ENCODE measurements at places on chromosomes 16 and 17.

DNA sequence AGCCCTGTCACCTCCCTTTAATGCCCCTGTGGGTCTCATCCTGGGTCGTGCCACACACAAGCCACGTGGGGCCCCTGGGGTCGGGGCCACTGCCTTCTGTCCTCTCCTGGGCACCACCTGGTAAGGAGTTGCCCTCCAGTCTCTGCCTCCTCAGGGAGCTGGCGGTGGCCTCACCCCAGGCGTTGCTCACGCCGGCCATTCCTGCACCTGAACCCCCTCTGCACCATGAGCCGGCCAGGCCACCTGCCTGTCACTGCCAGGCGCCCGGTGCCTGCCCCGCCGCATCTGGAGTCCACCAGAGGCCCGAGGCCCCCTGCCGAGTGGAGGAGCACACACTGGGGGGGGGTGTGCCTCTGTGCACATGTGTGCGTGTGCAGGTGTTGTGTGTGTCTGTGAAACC is 10.4 kb downstream of the NHERF2 start:
- no peak for DNase-seq

GRCh38 chr17:47225436-47225858 is 16.3 kb downstream of the MYL4 start:
- no peak for DNase-seq

GRCh38 chr17:30292286-30292858 is 628 bp upstream of the BLMH start:
- DNase-seq, result peak; percentile 66

DNA sequence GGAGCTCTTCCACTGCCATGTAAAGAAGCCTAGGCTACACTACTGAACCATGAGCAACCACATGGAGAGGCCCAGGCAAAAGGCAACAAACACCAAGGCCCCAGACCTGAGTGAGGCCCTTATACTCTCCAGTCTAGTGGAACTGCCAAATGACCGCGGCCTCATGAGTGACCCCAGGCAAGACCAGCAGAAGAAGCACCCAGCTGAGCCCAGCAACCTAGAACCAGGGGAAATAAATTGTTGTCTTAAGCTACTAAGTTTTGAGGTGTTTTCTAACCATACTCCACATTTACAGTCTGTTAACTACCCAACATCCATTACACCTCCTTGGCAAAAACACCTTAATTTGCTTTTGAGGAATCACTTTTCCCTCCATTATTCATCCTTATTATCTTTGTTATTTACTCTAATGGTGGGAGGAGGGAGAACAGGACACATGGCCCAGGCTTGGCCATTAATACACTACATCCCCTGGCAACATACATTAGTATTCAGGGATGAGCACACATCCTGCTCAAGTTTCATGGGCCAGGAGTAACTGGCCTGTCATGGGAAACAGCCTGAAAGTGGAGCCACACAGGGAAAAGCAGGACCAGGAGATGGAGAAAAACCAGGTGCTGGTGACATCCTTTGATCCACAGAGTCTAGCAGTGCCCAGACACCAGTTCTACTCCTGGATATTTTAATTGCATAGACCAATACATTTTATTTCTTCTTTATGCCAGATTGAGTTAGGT is 26.2 kb downstream of the SLC39A11 start:
- DNase-seq, result no peak

- no peak for DNase-seq
Observed at GRCh38 chr17:70078994-70079531, 4.0 kb downstream of the KCNJ16 start.

GRCh38 chr16:67663151-67663876 is 2.6 kb downstream of the PARD6A start:
- DNase-seq, result peak; percentile 72

- no peak for DNase-seq
Observed at GRCh38 chr16:4260360-4260759, 12.5 kb downstream of the TFAP4 start.

DNA sequence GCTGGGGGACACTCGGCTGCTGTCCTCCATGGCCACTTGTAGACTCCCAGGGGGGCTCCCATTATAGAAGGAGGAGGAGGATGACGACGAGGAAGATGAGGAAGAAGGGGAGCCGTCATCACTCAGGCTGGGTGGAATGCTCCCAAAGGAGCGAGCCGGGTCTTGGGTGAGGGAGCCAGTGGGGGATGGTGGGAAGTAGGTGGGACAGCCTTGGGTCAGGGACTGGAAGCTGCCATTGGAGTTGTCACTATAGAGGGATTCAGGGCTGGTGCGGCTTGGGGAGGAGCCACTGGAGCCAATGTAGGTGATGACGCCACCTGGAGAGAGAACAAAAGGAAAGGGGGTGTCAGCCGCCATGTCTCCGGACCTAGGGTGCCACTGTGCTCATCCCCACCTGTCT is 3.3 kb downstream of the NR1D1 start:
- DNase-seq, result no peak

DNA sequence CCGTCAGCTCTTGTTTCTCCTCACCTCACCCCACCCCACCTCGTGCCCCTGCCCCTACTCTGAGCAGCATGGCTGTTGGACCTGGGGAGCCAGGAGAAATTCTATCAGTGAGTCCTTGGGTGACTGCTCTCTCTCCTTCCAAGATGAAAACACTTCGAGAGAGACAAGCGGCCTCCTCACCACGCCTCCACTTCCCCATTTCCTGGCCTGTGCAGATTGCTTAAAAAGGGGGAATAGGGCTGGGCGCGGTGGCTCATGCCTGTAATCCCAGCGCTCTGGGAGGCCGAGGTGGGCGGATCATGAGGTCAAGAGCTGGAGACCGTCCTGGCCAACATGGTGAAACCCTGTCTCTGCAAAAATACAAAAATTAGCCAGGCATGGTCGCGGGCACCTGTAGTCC is 9.5 kb downstream of the DLX4 start:
- DNase-seq, result no peak

DNA sequence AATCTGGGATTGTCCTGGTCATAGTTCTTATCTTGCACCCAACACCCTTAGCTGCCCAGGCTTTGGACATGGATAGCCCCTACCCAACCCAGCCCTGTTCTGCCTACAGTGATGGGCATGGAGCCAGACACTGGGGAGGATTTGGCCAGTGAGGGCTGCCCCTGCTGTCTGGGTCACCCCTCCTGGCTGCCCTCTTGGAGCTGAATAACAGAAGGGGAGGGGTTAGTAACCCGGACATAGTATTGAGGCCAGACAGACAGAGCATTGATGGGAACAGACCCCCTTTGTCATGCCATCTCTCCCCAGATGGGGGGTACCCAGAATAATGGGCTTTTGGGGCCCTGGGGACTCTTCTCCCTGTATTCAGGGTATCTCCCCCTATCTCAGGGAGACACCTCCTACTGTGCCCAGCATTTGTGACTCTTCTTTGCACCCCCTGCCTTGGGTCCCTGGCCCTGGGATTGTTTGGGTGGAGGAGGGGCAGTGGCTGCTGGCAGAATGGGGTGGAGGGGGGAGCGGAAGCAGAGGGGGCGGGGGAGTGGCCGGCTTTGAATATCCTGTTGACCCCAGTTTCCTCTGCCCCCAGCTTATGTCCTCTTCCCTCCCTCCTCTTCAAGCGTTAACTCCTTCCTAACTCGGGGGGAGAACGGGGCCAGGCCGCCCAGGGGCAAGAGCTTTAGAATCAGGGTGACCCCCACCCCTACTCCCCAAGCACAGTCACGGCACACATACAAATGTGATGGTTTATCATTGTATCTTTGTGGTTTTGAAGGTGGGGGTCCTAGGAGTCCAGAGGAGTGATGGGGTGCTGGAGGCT is 17.0 kb downstream of the GJD3 start:
- peak; percentile 50 for DNase-seq

- DNase-seq, result peak; percentile 40
Observed at GRCh38 chr17:77279448-77280303, 138.9 kb downstream of the SEC14L1 start.

DNA sequence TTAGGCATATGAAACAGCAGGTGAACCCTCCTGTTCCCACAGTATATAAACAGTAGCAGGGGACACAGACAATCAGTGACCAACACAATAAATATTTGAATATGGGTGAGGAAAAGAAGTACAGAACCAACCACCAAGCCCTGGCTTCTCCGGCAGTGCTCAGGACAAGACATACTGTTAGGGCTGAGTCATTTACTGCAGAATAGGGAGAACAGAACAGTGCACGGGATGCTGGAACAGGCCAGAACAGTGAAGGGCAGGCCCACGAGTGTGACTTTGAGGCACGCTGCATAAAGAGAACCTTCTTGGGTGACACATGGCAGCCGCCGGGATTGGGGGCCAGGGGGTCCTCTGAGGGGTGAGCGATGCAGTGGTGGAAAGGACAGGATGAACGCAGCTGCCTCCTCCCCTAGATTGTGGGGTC is 160.4 kb downstream of the CMIP start:
- no peak for DNase-seq

DNA sequence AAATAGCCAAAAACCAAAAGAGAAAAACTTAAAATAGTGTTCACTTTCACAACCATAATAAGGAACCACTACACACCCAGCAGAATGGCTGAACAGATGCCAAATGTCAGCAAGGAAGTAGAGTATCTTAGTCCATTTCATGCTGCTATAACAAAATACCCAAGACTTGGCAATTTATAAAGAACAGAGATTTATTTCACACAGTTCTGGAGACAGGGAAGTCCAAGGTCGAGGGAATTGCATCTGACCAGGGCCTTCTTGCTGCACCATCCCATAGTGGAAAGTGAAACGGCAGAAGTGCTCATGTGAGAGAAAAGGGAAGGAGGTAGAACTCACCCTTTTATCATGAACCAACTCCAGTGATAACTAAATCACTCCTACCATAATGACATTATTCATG is 33.8 kb upstream of the CCL22 start:
- DNase-seq, result no peak

DNA sequence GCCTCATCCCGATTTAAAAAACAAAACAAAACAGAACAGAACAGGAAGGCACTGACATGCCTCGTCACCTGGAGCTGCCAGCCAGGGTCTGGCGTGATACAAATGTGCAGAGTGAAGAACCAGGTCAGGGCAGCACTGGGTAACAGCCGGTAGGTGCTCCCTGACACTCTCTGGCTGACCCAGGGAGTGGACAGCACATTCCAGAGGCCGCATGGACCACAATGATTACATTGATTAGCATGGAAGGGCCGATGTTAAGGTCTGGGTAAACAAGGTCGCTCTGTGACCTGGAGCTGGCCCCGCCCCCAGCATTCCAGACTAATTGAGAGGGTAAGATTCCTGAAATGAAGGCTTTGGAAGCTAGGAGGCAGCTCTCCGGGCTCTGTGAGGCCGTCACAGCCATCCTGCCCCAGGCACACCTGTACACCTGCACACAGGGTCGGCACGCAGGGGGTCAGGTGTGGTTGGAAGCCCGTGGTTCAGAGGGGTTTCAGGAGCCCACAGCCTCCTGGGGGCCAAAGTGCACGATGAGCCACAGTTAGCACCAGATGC is 21.4 kb downstream of the PIEZO1 start:
- no peak for DNase-seq

DNA sequence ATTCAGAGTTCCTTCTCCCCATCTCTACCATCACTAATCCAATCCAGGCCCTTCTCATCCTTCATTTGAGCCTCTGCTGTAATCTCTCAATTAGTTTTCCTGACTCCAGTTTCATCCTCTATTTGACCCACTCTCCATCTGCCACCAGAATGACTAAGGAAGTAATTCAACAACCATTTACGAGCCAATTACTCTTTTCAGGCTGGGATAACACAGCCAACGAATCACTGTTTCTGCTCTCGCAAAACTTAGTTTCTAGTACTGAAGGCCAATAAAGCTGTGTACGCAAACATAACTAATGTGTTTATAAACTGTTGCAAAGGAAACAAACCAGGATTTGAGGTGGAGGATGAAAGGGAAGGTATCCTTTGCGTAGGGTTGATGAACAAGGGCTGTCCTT is 53.7 kb downstream of the MAP2K6 start:
- DNase-seq, result no peak

GRCh38 chr16:4623593-4623992 is 1.0 kb upstream of the MGRN1 start:
- DNase-seq, result peak; percentile 17

GRCh38 chr17:8712698-8713097 is 31.9 kb downstream of the CCDC42 start:
- no peak for DNase-seq

GRCh38 chr16:3842994-3843393 is 37.5 kb downstream of the CREBBP start:
- peak; percentile 40 for DNase-seq

All from hematopoietic multipotent progenitor cell treated with erythropoietin and hydrocortisone succinate and interleukin-3 and kit ligand, for 4 days (in vitro differentiated cells).